Activated naive CD8-positive, alpha-beta T cell treated with anti-CD3 and anti-CD28 coated beads, Interleukin-2, amount 10 ng/mL, durations not matched to agents 7 days and 5 days (primary cell): ENCODE measurements at places on chromosomes 1 and 21. TPM values are rescaled to one million over a fixed set of nuclear protein-coding genes. Genes with fewer than 3 reads are reported as not detected.

DNA sequence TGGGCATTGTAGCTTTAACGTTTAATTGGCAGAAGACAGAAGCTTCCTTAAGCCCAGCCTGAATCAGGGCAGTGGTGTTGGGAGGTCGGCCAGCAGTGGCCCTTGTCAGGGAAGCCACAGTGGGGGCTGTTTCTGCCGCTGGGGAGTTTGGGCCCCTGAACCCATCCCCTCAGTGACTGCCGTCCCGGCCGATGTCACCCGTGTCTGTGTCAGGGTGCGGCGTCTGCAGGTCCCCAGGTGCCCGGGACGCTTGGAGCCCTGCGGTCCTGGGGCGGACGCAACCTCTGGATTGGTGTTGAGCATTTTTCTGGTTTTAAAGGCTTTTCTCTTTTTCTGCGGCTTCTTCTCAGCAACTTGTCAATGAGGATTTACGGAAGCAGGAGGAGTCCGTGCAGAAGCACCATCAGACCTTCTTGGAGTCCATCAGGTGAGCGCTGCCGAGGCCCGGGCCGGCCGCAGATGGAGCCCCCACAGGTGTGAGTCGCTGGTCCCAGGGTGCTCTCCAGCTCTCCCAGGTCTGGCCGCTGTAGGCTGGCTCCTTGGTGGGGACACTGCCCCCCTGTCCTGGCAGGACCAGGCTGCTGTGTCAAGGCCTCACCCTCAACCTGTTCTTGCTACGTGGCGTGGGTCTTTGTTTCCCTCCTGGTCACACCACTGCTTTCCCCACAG lies 2.3 kb downstream of the ATAD3C start:
- no peak overlapping the region for H3K27ac ChIP-seq
- H3K4me3 ChIP-seq = no peak overlapping the region
- peaks cover 2% of the 10 kb centered on the region for H3K27me3 ChIP-seq
- H3K4me1 ChIP-seq = no peaks in the 10 kb centered on the region

DNA sequence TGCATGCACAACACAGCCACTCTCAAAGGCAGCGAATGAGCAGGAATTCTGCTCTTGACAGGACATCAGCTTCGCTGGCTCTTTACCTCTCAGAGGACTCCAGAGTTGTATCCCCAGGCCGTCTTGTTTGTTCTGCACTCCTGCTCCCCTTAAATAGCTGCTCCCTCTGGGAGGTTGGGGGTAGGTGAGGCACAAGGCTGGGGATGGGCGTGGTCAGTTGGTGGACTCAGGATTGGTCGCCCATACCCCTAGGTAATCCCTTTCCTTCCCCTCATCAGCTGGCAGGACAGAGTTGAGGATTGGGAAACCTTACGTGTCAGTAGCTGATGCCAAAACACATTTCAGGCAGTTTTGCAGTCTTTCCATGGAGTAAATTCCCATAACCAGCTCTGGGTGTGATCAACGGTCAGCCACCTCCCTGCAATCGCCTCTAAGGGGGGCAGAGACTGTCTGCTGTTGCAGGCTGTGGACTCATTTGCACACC lies at the start of gene PLA2G2A:
Gene PLA2G2A, minus strand, starts transcription at position 125 of the 484 bp plus-strand sequence. CDS start 845 bp downstream, outside the sequence.
- H3K27me3 ChIP-seq = peaks cover 28% of the 10 kb centered on the region
- H3K27ac ChIP-seq = no peak within 1 kb of the TSS
- no peak within 1 kb of the TSS for H3K4me3 ChIP-seq
- H3K36me3 ChIP-seq = no peaks in the 10 kb centered on the region
- H3K4me1 ChIP-seq = peaks cover 1% of the 10 kb centered on the region

- DNase-seq = no peak
- no peaks in the 10 kb centered on the region for H3K4me1 ChIP-seq
- no peaks in the 10 kb centered on the region for H3K36me3 ChIP-seq
- peaks cover 5% of the 10 kb centered on the region for H3K27me3 ChIP-seq
- no peak overlapping the region for H3K27ac ChIP-seq
Measured at GRCh38 chr1:159428536-159428935, 3.5 kb upstream of the OR10J4 start.

DNA sequence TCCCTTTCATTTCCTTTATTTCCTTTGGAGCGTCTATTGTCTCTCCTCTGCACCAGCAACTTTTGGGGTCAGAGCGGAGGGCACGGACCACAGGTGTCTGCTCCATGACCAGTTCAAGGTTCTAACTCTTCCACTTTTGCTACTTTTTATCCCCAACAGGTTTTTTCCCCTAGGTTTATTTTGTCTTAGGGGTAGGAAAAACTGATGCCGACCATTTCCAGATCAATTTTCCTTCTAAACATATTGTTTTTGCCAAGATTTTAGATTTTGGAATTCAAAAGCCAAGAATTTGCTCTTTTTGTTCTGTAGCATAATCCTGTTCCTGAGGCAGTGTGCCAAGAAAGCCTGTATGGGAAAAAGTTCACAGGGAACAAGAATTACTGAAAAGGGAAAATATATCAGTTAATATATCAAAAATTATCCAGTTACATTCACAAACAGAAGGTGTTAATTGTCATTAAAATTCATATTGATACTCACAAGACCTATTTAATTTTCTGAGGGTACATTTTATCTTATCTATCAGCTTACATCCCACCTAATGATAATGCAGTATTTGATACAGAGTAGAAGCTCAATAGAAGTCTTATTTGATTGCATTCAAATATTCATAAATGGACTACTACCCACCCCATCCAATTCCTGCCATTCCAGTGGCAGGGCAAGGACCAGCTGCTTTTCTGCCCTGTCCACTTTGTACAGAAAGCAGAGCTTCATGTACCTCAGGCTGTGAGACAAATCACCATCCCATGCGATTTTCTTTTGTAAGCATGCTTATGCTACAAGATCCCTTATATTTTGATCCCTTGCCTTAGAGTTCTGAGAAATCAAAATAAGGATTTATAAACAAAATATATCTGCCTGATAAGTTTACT lies 31.2 kb downstream of the TSEN15 start:
- H3K27ac ChIP-seq = no peak overlapping the region
- no peak for DNase-seq
- H3K36me3 ChIP-seq = peaks cover 3% of the 10 kb centered on the region
- no peaks in the 10 kb centered on the region for H3K27me3 ChIP-seq
- no peak overlapping the region for H3K4me3 ChIP-seq

- H3K4me1 ChIP-seq = peaks cover 15% of the 10 kb centered on the region
- peak within 1 kb of the TSS; percentile 93 for H3K27ac ChIP-seq
- H3K27me3 ChIP-seq = no peaks in the 10 kb centered on the region
- H3K36me3 ChIP-seq = peaks cover 5% of the 10 kb centered on the region
- DNase-seq = peak; percentile 92
Measured at GRCh38 chr1:44213222-44214112, at the start of gene DMAP1. Gene DMAP1, plus strand, starts transcription at chr1:44213471. Its CDS starts 283 bp downstream, at chr1:44213754.

DNA sequence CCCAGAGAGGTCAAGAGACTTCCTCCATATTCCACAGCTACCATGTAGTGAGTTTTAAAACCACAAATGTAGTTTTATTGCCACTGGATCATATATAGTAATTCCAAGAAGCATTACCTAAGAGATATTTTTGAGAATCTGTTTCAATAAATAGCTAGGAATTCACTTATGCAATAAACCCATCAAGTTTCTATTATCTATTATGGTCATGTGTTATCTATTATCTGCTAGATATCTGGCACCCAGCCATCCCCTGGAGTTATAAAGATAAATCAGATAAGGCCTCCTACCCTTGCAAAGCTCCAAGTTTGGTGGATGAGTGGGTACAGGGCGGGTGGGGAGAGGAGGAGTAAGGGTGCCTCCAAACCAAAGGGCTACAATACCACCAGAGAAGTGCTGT lies 10.3 kb upstream of the VWA5B1 start:
- no peaks in the 10 kb centered on the region for H3K36me3 ChIP-seq
- peaks cover 38% of the 10 kb centered on the region for H3K27me3 ChIP-seq
- H3K4me3 ChIP-seq = no peak overlapping the region
- no peaks in the 10 kb centered on the region for H3K4me1 ChIP-seq
- no peak for DNase-seq

GRCh38 chr1:47738560-47739182 lies 258.5 kb downstream of the TRABD2B start:
- H3K4me3 ChIP-seq = no peak overlapping the region
- no peaks in the 10 kb centered on the region for H3K4me1 ChIP-seq
- peaks cover 31% of the 10 kb centered on the region for H3K27me3 ChIP-seq
- DNase-seq = no peak
- H3K27ac ChIP-seq = no peak overlapping the region

DNA sequence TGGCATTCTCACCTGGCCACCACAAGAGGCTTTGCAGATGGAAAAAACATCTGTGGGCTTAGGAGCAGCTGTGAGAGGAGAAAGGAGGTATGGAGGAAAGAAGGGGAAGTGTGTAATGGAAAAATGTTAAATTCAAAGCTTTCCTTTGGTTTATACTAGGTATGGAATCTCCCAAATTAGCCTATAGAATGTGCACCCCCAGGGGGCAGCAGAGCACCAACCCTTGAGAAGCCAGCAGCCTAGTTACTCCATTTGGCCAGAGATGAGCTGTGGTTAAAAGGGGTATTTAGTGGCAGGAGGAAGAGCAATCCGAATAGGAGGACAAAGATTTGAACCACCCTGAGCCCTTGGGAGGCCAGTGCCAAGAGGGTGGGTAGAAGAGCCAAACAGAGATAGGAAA lies 97.5 kb upstream of the CTTNBP2NL start:
- H3K27ac ChIP-seq = no peak overlapping the region
- H3K27me3 ChIP-seq = peaks cover 5% of the 10 kb centered on the region
- H3K4me1 ChIP-seq = no peaks in the 10 kb centered on the region
- no peaks in the 10 kb centered on the region for H3K36me3 ChIP-seq
- no peak overlapping the region for H3K4me3 ChIP-seq
- DNase-seq = peak; percentile 38

GRCh38 chr21:35828161-35828560 lies 232.2 kb downstream of the SETD4 start:
- no peak for DNase-seq
- no peak overlapping the region for H3K27ac ChIP-seq
- H3K27me3 ChIP-seq = peaks cover 15% of the 10 kb centered on the region
- no peaks in the 10 kb centered on the region for H3K4me1 ChIP-seq

- H3K27me3 ChIP-seq = no peaks in the 10 kb centered on the region
- peaks cover 2% of the 10 kb centered on the region for H3K4me1 ChIP-seq
- H3K36me3 ChIP-seq = no peaks in the 10 kb centered on the region
- DNase-seq = no peak
- H3K27ac ChIP-seq = no peak overlapping the region
Measured at GRCh38 chr21:24014381-24014780, 1592.9 kb downstream of the MRPL39 start.

Gene KRTAP12-2
- not detected for total RNA-seq

Gene CFAP107
- not detected for total RNA-seq

Gene MRPS21
- 75.9 TPM for total RNA-seq

Gene CACNA1E
- not detected for total RNA-seq
